ENCODE measurements at places on chromosomes 11 and 22.

DNA sequence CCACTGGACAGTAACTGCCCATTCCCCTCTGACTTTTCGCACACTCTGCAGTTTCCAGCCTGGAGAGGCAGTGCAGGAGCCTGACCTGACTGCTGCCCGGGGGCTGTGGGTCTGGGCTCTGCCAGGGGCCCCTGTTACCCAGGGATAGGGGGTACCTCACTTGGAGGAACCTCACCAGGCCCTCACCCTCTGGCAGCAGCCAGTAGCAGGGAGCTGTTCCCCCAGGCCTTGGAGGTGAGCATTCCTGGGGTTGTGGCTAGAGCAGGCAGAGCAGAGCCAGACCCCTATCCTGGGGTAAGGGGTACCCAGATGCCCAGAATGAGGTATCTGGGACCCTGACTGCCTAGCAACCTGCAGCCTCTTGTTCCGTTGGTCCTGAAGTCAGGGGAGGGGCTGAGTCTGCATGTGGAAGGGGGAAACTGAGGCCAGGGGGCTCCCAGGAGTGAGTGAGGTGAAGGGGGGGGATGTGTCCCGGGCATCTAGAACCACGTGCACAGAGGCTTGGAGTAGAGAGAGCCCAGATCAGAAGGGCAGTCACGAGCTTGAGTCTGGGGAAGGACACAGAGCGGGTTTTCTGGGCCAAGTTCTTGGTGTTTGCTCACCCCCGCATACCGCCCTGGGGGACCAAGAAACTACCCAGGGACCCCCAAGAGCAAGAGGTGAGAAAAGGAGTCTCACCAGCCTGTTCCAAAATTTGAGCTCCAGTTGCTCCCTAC, 43.9 kb upstream of the ACCSL start:
- DNase-seq, result no peak

DNA sequence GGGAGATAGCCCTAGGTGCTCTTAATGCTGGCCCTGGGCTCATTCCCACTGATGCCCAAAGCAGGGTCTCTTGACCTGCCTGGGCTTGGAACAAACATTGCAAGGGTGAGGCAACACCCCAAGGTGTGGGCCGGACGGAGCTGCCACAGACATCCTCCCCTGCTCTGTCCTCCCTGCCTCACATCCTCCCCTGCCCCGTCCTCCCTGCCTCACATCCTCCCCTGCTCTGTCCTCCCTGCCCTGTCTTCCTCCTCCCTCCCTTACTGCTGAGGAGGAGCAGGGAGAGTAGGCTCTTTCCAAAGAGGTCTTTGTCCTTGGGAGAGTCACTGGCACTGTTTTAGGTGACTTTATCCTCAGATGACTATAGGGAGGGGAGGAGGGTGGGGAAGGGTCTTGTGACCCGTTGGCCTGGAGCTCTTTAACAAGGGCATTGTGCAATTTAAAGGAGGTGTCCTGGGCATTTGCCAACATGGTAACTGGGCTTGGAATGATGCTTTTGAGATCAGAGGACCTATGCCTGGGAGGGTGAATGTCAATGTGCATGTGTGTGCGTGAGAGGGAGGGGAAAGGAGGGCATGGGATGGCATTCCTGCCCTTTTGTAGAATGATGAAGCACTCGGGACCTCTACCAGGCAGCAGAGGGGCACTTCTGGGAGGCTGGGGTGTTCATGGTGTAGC, 700 bp downstream of the FAM180B start:
- no peak for DNase-seq

DNA sequence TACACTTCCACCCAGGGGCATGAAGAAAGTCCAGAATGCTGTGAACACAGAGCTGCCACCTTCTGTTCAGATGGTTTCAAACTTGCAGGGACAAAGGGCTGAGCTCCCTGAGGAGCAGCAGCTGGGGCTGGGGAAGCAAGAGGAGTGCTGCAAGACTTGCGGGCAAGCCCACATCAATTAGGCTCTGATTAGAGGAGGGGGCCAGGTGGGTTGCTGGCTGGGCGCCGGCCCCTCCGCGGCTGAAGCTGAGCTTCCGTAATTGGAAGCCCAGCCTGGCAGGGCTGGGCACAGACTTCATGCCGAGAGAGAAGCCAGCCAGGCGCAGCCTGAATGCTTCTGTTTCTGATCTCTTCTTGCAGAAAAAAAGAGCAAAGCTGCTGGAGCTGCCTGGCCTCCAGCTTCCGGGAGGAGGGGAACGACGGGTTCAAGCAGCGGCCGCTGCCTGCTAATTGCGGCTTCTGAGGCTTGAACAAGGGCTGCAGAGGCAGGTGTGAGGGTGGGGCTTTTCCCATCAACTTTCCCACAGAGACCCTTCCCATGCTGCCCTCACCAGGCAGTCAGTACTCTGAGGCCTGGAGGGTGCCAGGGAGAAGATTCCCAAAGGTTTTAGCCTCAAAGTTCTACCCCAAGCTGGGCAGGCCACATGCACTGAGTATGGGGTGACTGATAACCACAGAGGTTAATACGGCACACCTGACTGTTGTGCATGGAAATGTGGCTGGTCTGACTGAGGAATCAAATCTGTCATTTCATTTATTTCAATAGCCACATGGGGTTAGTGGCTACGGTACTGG, 91.1 kb upstream of the LMO1 start:
- DNase-seq, result no peak

DNA sequence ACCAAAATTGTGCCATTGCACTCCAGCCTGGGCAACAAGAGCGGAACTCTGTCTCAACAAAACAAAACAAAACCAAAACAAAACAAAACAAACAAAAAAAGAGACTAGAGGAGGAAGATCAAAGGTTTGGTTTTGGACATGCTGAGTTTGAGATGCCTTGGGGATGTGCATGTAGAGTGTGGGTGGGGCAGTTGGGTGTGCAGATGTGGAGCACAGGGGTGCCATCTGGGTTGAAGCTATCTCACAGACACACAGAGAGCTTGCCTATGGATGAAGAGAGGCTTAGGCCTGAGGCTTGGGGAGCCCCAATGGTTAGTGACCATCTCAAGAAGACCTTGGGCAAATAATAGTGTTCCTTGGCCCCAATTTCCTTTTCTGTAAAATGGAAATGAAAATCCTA, 45.8 kb upstream of the EIF3D start:
- DNase-seq, result no peak

GRCh38 chr22:37363261-37363992, 63.9 kb downstream of the ELFN2 start:
- DNase-seq, result no peak

DNA sequence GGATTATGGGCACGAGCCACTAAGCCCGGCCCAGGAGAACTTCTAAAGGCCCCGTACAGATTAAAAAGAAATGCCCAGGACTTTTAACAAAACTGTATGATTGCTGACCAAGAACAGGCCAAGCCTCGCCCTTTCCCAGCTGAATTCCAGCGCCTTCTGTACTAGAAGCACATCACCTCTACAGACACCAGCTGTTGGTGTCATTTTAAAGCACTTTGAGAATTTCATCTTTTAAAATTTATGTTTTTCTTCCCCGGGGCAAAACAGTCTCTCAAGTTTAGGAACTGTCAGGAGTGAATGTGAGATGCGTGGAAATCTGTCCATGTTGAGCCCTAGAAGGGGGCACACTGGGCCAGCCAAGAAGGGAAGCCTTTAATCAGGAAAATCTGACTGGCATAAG, 362.4 kb downstream of the LARGE1 start:
- no peak for DNase-seq

DNA sequence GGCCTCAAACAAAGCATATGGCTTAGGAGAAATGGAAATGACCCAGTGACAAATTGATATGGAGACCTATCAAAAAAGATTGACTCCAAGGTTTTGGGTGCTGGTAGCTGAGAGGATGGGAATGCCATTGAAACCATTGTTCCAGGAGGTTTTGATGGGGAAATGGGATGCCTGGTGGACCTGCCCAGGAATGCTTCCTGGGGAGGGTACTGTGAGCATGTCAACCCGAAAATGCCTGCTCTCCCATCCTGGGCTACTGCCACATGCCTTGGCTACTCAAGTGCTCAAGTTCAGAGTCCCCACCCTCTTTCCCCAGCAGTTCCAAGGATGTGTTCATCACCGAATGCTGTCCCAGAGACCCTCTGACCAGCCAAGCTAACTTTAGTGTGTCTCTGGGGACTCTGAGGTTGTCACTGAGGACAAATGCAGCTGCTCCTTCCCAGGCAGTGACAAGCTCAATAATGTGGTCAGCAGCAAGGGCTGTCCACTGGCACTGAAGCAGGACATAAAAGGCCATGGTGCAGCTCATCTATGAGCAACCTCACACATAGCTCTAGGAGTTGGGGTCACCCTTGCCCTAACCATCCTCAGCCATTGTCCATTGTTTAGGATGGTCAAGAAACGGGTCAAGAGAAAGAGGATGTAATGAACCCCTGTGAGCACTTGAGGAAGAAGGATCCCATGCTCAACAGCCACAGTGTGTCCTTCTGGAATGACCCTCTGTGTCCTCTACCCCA, 83.7 kb downstream of the TRIM29 start:
- DNase-seq, result no peak

DNA sequence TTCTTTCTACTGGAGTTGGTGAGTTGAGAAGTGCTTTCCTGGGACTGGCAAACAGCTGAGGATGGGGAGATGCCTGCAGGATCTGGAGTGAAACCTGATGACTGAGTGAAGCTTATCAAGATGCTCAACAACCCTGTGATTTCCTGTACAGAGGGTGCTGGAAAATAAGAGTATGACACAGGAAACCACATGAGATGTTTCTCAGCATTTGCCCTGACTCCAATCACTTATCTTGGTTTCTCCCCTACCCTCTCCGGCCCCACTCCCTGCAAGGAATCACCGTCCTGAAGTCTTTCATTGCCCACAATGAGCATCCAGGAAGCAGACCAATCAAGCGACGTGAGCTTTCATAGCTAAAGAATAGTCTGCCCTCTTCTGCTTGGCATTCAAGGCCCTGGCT, at the start of gene MRGPRX2:
TSS of gene MRGPRX2 (minus strand) at position 89 of the 400 bp plus-strand sequence. CDS start 4,315 bp downstream, outside the sequence.
- DNase-seq, result no peak

DNA sequence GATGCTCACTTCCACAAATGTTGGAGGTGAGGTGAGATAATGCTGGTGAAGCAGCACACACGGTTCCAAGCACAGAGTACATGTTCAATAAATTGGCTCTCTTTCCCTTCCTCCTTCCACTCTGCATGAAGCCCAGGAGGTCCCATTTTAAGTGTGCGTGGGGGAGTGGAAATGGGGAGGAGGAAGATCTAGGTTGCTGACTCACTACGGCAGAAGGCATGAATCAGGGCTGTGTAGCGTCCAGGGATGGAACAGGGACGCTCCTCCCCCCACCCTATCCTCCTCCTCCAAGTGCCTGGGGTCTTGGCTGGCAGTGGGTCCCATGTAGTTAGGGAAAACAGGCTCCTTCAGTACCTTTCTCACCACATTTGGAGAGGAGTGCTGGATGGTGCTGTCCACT, 44.2 kb downstream of the TRIM66 start:
- no peak for DNase-seq

DNA sequence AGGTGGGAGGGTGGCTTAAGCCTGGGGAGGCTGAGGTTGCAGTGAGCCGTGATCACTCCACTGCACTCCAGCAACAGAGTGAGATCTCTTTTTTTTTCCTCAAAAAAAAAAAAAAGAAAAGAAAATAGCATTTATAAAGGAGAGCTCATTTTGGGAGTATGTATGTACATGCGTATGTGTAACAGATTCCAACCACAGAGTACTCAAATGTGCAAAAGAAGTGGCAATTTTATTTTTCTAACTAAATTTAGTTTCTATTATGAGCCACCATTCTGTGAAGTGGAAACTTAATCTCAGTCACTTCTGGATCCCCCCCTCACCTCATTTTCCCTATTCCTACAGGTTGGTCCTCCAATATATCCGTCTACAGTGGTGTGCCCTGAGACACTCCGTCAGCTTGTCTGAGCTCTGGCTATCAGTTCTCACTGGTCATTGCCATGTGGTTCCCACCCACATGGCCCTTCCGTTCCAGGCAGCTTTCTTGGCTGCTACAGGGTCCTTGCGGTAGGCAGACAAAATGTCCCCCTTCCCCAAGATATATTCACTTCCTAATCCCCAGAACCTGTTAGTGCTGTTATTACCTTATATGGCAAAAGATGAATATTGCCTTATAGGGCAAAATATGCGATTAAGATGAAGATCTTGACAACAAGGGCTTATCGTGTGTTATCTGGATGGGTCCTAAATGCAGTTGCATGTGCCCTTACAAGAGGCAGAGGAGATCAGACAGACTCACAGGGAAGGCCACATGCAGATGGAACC, 35.8 kb upstream of the TSKU start:
- DNase-seq, result no peak

DNA sequence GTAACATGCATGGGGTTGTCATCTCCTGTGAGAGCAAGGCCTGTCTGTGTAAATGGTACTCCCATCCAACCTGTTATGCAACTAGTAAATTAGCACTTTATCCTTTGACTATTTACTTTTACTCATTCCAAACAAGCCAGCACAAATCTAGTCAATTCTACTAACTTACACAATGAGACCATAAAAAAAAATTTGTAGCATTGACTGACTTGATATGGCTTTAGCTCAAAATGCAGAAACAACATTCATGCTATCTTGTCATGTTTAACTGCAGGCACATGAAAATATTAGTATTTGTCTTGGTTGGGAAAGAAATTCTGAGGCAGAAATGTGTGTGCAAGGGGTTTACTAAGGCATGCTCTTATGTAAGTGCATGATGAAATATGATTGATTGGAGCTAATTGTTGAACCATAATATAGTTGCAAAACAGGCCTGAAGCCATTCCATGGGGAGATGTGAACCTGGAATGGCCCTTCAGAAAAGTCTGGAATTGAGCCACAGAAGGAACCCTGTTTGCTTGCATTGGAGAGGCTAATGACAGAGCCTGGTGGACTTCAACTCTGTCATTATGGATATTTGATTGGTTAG, 2.5 kb downstream of the SLC22A25 start:
- no peak for DNase-seq

DNA sequence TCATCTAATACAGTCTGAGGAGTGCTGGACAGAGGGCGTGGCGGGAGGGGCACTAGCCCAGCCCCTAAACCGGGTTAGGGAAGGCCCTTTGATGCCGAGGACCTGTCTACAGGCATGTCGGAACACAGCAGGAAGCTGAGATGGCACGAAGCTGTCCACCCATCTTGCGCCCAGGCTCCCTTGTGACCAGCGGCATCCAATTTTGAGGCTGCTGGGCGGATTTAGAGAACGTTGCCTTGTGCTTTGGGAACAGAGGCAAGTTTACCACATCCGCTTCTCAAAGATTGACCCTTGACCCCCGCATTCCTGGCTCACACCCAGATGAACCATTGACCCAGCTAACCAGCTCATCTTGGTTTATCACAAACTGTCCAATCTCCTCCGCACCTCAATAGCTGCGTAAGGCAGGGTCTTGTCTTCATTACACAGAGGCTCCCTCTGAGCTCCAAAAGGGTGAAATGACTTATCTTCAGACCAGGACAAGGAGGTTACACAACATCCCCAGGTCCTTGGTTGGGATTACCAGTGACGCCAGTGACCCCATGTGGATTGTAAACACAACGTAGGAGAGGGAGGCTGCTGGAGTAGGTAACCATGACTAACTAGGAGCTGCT, 4.5 kb downstream of the FAM83F start:
- DNase-seq, result peak; percentile 49

GRCh38 chr22:29233277-29233877, 27.7 kb downstream of the EMID1 start:
- no peak for DNase-seq

Measured in DMS53 (cell line).